Umbilical cord (tissue), 2 donors: ENCODE measurements at places on chromosomes 11 and 22.

DNA sequence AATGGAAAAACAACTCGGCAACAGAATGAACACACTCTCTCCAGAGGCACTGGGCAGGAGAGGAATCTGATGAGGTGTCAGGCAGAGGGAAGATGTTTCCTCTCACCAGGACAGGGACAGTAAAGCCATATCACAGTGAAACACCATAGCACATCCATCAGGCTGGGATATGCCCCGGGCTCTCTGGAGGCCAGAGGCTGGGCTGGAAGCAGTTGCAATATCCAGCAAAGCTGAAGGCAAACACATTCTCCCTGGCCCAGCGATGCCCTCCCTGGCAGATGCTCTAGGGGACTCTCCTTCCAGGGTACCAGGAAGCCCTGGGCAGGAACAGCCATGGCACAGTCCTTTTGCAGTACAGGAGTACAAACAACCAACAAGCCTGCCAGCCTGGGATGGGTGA, 11.1 kb downstream of the RSPH14 start:
- DNase-seq = no peak

- no peak for DNase-seq
These were observed 1.1 kb downstream of the PRDX5 start for GRCh38 chr11:64318766-64319761.

GRCh38 chr22:41048791-41049717, 43.3 kb upstream of the EP300 start:
- peak; percentile 84 for DNase-seq

DNA sequence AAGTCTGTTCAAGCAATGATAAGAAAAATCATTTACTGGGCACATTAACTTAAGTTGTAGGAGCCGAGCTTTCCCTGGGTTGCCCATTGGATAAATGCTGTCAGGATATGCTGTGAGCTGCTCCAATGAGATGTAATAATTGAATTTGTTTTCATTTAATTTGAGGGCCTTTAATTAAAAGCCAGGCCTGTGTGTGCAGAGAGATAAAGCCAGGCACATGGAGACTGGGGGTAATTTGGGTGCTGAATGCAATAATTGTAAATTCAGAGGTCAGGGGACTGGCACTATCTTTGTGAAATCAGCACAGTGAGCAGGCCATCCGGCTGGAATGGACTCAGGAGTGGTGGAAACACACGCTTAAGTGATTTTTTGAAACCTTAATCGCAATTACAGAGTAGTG, 125.8 kb downstream of the OPCML start:
- DNase-seq = no peak

DNA sequence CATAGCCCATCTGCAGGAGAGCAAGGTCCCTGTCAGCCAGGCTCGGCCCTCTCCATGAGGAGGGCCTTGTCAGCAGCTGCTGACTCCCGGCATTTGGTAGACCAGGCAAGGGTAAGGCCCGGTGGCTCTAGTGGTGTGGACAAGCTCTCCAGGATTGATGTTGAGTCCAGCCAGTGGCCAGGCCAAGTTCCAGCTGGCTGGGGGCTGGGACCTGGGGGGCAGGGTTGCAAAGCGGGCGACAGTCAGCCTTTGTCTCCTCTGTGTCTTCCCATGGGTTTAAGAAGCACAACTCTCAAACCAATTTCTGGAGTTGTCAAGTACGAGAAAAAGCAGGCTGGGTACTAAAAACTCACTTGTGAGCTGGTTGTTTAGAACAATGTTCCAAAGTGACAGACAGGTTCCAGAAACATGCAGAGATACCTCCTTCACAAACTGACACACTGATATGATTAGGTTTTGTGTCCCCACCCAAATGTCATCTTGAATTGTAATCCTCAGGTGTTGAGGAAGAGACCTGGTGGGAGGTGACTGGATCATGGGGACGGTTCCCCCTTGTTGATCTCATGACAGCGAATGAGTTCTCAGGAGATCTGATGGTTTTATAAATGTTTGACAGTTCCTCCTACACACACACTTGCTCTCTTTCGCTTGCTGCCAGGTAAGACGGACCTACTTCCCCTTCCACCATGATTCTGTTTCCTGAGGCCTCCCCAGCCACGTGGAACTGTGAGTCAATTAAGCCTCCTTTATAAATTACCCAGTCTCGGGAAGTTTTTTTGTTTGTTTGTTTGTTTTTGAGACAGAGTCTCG, 52.3 kb upstream of the SERPIND1 start:
- no peak for DNase-seq
